ENCODE measurements at places on chromosomes 12 and 14. TPM values are rescaled to one million over a fixed set of nuclear protein-coding genes. Genes with fewer than 3 reads are reported as not detected.

PKP2 gene
- 4.8 TPM for polyA plus RNA-seq

- no peak for DNase-seq
Measured at GRCh38 chr12:106181401-106182114, 42.8 kb upstream of the NUAK1 start.

DNA sequence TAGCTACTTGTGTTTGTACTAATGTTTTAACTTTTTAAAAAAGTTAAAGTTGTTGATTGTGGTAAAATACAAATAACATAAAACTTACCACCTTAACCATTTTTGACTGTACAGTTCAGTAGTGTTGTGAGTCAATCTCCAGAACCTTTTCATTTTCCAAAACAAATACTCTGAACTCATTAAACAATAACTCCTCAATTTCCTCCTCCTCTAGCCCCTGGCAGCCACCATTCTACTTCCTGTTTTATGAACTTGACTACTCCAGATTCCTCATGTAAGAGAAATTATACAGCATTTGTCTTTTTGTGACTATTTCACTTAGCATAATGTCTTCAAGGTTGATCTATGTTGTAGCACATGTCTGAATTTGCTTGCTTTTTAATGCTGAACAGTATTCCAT is 299.1 kb upstream of the AMIGO2 start:
- DNase-seq: no peak

GRCh38 chr12:27555361-27555760 is 31.4 kb downstream of the PPFIBP1 start:
- DNase-seq: no peak

Data from left lung (tissue), 14 donors.